ENCODE measurements at places on chromosomes 3 and 15.
A peak's percentile ranks its signal among the peaks of the same experiment; 100 is the strongest.

DNA sequence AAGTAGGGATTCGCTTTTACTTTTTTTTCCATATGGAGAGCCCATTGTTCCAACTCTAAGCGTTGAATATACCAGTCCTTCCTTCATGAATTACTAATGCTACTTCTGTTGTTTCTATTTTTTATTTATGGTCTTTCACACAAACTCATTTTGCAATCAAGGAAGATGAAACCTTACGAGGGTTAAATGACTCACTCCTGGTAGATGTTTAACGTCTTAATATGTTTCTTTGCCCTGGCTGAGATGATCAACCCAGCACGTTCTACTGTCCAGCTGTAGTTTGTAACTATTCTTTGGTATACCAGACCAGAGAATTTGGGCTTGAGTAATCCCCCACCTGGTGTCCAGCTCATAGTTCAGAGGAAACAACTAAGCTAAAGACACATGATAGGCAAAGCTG is 23.1 kb downstream of the CDCP1 start:
- DNase-seq = peak; percentile 92

DNA sequence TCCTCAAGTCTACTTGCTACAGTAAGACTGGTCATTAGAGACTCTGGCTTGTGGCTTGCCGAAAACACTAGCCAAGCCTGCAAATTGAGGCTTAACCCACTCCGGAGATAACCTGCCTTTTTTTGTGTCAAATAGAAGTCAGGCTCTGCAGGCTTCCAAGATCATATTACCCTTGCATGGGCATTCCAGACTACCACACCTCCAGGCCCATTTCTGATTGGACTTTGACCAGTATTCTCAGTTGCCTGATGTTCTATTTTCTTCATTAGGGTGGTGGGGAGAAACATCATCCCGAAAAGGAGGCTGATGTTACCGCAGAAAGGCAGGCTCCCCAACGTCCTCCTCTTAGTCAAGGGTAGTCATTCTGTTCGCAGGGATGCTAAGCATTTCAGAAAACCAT is 68.1 kb upstream of the FOXP1 start:
- no peak for DNase-seq

- no peak for DNase-seq
These were observed 13.0 kb downstream of the PLCD1 start for GRCh38 chr3:38016410-38016809.

GRCh38 chr15:93982226-93982727 is 249.1 kb upstream of the MCTP2 start:
- no peak for DNase-seq

- DNase-seq = no peak
These were observed 388.7 kb downstream of the FOXP1 start for GRCh38 chr3:71194785-71195184.

DNA sequence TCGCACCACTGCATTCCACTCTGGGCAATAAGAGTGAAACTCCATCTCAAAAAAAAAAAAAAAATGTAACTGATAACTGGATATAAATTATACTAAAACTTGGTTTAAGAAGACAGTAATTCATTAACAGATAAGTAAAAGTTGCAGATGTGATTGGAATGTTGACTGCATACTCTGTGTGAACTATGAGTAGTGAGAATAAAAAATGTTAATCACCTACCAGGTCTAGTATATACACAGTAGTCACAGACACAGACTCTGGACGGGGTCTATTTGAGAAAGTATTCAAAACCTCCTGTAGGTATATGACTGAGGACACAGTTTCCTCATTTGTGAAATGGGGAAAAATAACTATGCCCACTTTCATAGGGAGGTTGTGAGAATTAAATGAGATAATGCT is 26.0 kb downstream of the GOLM2 start:
- DNase-seq = no peak

DNA sequence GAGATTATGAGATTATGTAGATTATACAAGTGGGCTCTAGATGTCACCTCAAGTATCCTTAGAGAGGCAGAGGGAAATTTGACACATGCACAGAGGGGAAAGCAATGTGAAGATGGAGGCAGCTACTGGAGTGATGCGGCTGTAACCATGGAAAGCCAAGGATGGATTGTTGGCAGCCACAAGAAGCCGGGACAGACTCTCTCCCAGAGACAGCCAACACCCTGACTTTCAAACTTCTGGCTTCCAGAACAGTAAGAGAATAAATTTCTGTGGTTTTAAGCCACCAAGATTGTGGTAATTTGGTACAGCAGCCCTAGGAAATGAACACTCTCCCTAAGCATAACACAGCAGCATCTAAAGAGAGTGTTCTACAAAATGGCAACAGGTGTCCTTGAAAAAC is 34.4 kb upstream of the PRICKLE2 start:
- DNase-seq = no peak

DNA sequence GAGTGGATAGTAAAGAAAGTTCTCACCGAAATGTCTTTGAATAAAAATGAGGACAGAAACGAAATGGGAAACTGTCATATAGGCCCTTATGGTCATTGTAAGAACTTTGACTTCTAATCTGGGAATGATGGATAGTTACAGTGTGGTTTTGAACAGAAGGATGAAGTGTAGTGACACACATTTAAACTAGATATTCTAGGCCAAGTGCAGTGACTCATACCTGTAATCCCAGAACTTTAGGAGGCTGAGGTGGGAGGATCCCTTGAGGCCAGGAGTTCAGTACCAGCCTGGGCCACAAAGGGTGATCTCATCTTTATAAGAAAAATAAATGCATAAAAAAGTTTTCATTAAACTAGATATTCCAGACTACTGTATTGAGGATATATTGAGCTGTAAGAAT is 452.8 kb downstream of the ROBO1 start:
- DNase-seq = no peak

DNA sequence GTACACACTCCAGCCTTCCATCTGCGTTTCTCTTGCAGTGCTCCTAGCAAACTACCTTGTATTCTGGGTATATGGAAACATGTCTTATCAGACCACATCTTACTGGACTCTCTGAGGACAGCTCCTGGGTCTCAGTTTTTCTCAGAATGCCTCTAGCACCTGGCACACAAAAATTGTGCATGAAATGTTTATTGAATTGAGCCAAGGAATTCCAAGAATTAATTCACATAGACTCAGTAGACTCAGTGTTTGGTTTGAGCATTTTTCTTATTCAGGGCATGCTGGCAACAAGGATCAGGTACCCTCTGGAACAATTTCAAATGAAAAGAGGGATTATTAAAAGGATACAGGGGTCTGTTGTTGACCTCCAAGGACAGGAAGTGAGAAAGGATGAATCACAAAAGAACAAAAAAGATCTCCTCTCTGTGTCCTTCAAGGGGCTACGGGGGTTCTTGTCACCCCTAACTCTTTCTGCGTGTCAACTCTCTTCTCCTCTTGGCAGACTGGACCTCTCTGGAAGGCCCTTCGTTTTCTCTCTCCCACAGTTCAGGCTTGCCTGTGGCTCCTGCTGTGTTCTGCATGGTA is 270.0 kb upstream of the HES1 start:
- no peak for DNase-seq
